Fibroblast of skin of left biceps (primary cell): ENCODE measurements at places on chromosomes 2 and 18.

DNA sequence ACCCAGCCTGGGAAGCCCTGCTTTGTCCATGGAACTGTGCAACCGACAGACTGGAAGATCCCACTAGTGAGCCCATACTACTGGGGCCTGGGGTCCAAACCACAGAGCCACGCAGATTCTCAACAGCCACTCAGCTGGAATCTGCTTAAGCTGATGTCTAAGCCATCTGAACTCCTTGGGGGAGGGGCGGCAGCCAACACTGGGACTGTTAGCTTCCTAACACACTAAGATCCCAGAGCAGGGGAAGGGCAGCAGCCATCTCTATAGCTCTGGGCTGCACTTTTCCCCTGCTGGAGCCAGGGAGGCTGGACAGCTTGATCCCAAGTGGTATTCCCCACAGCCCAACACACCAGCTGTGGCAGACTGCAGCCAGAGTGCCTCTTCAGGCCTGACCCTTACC lies 118.3 kb downstream of the RPRM start:
- no peak for DNase-seq

DNA sequence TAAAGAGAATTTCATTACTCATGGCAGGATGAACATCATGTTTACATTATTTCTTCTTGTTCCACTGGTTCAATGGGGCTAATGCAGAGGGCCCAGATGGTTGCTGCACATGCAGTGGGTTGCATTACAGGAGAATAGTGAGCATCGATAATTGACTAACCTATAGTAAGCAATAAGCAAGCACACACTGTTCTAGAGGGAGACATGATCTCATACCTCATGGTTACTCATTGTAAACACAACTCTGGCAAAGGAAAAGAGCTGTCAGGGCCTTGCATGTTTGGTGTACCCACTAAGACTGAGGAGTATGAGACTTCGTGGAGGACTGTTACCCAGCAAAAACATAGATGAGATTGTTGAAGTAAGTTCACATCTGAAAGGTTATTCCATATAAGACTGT lies 885.6 kb upstream of the VRK2 start:
- no peak for DNase-seq

GRCh38 chr2:210158236-210158635 lies 13.0 kb downstream of the KANSL1L start:
- DNase-seq, result no peak

DNA sequence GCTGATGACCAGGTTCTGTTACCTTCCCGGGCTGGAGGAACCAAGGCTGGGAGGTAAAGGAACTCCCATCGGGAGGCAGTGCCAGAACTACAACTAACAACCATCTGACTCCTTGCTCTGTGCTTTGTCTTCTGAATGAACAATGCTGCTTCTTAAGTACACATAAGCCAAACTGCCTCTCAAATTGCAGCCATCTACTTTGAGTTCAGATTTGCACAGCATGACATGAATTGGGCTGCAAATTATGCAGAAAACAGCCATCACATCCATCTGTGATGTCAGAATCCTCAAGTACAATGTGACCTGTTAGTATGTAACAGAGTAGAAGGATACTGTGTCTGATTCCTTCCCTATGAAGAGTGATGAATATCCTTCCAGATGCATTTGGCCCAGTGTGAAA lies 290.6 kb downstream of the ZNF521 start:
- DNase-seq, result no peak

DNA sequence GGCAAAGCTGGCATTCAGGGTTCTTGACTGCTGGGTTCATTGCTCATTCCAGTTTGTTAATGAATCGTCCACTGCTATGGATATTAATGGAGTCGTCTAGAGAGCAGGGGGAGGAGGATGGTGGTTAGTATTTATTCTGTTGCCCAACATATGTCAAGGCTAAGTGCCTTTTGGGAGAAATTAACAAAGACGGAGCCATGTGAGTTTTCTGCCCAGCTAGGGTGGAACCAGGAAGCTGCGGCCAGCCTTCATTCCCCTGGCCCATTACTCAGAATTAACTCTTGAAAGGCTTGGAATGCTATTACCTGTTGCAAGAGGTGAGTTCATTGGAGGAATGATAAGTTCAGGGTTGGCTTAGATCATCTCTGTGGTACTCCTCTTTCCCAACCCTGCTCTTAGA lies 19.3 kb downstream of the IGFBP2 start:
- no peak for DNase-seq

GRCh38 chr2:129780316-129781270 lies 198.9 kb upstream of the RAB6C start:
- DNase-seq, result no peak

- no peak for DNase-seq
These were observed 771.7 kb upstream of the SALL3 start for GRCh38 chr18:78207942-78208341.

- no peak for DNase-seq
These were observed 68.9 kb downstream of the CAPN13 start for GRCh38 chr2:30738141-30738911.

DNA sequence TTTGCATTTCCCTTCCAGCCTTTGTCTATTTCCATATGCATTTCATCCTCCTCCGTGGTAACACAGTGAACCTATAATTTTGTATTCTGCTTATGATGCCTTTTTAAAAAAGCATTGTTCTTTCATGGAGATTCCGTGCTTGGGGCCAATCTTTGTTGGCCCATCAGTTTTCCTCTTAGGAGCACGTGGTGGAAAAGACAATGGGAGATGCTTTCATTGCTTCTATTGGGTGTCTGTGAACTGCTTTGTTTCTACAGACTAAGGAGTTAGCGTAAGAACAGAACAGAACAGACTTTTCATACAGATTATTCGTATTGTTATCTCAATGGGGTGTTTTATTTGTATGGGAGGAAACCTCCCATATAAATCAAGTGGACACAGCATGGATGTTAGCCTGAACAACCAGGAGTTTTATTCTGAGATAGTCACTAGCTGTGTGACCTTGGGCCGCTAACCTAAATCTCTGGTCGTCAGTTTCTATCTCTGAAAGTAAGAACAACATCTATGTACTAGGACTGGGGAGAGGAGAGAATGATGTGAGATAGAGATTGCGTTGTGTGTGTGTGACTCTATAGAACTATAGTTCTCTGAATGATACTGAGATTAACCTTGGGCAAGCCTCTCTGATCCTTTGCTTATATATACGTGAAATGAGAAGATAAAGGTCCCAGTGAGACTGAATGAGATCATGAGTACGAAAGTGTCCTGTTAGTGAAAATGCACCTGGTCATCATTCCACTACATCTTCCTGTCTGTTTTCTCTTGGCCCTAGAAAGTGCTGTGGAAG lies 22.9 kb upstream of the YWHAQ start:
- DNase-seq, result no peak

- DNase-seq, result no peak
These were observed 47.1 kb upstream of the REL start for GRCh38 chr2:60834270-60834717.

DNA sequence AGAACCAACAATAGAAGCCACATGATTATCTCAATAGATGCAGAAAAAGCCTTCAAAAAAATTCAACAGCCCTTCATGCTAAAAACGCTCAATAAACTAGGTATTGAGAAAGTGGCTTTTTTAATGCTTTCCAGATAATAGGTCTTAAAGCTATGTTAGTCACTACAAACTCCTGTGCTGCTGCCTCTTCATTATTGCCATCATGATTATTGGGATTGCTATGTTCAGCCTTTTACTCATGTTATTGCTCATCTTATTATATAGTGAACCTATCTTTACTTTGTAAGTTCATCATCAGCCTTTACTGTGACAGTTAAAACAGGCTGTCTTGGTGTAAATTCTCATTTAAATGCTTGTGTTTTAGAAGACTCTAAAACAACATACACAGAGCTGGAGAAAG lies 1557.2 kb upstream of the ZEB2 start:
- DNase-seq, result no peak

DNA sequence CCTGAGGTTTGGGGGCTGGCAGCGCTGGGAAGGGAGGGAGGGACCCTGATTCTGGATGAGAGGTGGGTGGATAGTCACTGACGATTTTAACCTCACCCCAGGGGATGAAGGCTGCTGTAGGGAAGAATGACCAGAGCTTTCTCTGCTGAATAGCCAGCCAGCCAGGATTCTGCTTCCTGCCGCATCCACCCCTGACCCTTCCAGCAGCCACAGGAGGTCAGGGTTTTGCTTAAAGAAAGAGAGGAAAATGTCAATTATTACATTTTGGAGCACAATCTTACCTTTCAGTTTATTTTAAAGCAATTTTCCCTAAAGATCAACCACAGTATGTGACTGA lies 217.7 kb downstream of the GBX2 start:
- DNase-seq, result no peak

DNA sequence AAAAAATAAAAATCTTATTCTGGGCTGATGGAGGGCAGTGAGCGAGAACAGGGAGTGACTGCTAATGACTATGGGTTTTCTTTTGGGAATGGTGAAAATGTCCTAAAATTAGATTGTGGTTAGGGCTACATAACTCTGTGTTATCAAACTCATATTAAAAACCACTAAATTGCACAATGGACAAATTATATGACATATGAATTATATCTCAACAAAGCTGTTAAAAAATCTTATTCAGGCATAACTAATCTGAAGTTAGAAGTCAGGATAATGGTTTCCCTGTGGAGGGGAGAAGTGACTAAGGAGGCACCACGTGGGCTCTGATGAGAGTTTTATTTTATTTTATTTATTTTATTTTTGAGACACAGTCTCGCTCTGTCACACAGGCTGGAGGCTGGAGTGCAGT lies 32.1 kb upstream of the DPP4 start:
- peak; percentile 40 for DNase-seq

GRCh38 chr2:172135446-172135845 lies 32.7 kb upstream of the DLX2 start:
- no peak for DNase-seq

DNA sequence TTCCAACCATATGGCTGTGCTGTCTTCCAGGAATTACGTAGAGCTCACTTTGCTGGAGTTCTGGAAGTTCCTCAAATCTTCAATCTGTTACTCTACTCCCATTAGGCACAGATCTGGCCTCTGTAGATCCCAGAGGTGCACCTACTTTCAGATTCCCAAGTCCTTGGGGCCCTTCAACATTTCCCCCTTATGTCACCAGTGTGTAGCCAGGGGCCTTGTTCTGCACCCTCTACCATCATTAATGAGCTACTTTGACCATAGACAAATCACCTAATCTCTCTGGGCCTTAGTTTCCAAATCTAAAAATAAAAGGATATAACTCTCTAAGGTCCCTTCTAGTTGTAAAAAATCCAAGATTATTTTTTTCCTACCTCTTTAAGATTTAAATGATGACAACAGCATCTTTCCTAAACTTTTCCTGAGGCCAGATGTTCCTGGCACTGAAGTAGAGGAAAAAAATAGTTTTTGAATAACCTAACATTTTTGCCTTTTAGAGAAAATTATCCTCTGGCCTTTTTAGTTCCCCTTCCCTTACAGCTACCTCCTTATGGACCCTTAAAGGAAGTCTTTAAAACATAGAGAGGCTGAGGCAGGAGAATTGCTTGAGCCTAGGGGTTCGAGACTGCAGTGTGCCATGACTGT lies 31.0 kb upstream of the WIPF1 start:
- DNase-seq, result no peak
